Nucleus accumbens (tissue), 56 donors: ENCODE measurements at places on chromosomes 2 and 18.

DNA sequence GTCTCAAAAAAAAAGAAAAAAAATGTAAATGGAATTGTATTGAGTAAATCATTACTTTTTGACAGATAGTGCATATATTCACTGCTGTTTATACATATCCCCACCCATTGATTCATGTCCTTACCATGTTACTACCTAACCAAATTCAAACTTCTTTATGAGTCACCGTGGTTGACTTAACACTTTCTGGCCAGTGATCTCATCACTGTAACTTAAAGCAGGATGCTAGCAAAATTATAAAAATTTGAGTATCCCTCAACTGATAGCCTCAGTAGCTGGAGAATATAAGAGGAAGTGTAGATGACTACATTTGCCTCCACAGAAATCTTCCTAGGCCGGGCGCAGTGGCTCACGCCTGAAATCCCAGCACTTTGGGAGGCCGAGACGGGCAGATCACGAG, 13.4 kb downstream of the CNOT9 start:
- no peak for DNase-seq

GRCh38 chr2:241728627-241729026, 5.8 kb upstream of the D2HGDH start:
- no peak for DNase-seq

- DNase-seq: no peak
Observed at GRCh38 chr2:237692601-237693290, 65.4 kb downstream of the LRRFIP1 start.

DNA sequence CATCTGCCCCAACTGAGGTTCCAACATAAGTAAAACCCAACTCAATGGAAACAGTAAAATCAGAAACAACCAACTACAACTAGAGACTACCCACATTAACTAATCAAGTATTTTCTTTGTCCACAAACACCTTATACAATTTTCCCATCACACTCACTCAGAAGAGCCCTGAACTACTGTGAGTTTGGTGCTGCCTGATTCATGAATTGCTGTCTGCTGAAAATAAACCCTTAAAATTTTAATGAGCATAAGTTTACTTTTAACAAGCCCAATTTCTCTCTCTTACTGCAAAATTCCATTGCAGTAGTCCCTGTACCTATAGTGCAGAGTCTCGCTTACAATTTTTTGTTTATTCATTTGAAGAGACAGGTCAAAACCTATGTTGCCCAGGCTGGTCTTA, 203.9 kb downstream of the NBAS start:
- no peak for DNase-seq

DNA sequence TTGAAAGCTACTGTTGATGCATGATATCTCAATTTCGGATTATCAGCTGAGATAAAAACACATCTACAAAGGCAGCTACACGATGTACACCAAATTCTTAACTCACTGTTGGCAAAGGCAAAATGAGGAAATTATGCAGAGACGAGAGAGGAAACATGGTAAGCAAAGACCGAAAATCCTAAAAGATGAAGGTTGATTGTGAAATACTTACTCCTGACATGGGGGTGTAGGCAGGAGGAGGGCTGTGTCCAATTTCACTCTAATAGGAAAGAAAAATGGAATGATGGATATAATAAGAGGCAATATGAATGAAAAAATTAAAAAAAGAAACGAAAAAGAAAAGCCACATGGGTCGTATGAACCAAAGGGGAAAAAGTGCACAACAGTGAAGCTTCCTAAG, 831.3 kb downstream of the CPS1 start:
- DNase-seq: no peak

DNA sequence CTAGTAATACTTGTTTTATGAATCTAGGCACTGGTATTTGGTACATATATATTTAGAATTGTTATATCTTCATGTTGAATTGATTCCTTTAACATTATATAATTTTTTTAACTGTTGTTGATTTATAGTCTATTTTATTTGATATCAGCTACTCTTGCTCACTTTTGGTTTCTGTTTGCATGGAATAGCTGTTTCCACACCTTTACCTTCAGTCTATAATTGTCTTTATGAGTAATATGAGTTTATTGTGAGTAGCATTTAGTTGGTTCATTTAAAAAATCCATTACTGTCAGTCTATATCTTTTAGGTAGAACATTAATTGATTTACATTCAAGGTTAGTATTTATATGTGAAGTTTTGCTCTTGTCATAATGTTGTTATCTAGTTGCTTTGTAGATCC, 58.6 kb downstream of the SMCHD1 start:
- no peak for DNase-seq

DNA sequence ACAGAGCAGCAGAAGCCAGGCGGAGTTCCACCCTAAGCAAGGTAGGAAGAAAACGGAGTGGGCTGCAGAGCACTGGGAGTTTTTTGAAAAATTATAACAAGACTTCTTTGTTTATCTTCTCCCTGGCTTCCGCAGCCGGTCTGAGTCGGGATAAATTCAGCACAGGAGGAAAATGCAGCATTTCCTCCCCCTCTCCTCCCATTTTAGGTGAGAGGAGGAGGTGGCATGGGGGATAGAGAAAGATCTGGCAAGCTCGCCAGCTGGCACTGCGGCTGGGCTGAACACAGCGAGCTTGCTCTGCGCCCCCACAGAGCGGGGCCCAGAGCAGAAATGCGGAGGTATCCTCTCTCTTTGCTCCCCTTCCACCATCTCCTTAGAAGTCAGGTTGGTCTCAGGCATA, 17.7 kb upstream of the CHRNA1 start:
- DNase-seq: no peak

DNA sequence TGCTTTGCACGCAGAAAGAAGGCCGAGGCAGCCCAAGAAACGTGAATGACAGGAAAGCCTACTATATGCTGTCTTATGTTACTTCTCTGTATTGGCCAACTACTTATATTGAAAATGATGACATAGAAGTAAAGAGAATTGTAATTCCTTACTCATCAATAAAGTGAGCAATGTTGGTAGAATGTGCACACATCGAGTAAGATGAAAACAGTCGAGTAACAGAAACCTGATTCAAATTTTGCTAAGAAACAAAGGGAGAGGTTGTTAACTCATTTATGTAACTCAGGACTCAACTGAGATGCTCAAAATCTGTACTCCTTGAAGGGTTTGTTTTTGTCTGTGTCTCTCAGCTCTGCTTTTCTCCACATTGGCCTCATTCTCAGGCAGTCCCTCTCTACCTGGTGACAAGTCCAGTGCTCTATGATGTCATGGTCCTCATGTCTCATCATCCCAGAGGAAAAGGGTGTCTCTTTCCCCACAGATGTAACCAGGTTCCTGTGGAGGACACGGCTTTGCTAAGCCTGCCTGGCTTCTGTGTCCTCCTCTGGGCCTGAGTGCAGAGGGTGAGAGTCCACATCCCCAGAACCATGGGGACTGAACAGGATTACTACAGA, 30.3 kb upstream of the CCDC93 start:
- no peak for DNase-seq

DNA sequence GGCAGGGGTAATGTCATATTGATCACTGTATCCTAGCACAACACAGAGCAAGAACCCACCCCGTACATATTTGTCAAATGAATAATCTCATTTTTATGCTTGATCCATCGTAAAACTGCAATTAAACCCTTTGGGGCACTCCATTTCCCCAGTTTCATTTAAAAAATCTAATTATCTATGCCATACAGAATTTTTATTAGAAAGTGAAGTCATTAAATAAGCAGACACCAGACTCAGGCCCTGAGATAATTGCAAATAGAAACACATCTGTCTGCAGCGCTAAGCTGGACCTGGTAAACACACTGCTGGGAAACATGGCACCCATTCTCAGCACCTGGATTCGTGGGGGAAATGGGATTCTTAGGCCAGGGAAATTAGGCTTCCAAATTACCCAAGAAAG, 5.1 kb downstream of the CYRIA start:
- no peak for DNase-seq

GRCh38 chr2:159285433-159285832, 1.1 kb downstream of the WDSUB1 start:
- no peak for DNase-seq

DNA sequence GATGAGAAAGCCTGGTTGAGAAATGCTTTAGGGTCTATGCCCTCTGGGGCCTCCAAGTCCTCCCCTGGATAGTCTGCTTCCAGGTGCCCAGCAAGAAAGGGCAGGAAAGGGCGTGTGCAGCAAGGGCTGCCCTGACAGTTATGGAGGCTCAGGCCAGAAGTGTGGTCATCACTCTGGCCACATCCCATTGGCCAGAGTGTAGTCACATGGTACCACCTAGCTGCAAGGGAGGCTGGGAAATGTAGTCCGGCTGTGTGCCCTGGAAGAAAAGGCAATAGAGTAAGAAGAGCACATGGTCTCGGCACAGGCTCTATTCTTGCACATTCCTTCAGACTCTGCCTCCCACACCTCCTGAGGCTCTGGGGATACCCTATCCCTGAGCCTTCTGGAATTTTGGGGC, 35.7 kb downstream of the ODC1 start:
- no peak for DNase-seq

DNA sequence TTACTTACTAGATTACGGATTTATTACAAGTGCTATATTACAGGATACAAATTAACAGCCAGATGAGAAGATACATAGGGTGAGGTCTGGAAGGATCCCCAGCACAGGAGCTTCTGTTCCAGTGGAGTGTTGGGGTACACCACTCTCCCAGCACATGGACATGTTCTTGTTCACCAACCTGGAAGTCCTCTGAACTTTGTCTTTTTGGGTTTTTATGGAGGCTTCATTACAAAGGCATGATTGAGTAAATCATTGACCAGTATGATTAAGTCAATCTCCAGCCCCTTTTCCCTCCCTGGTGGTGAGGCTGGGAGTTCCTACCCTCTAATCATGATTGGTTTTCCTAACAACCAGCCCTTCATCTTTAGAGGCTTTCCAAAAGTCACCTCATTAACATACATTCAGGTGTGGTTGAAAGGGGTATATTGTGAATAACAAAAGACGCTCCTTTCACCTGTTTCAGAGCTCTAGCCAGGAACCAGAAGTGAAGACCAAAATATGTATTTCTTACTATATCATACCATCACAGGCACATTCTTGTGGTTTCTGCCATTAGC, 38.3 kb downstream of the APLF start:
- DNase-seq: no peak

DNA sequence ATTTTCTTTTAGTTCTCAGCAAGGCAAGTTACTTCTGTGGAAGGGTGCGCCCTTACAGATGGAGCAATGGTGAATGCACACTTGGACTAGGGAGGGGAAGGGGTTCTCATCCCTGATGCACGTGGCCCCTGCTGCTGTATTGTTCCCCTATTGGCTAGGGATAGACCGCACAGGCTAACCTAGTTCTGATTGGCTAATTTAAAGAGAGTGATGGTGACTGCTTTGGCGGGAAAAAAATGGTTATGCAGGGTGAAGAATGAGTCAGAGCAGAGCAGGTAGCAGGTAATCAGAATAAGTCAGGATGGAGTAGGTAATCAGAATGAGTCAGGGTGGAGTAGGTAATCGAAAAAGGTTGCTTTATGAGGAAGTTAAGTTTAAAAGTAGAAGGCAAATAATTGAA, 171.5 kb downstream of the MTCL1 start:
- DNase-seq: no peak

- no peak for DNase-seq
Observed at GRCh38 chr2:10162586-10163497, 40.3 kb downstream of the RRM2 start.

- DNase-seq: peak; percentile 78
Observed at GRCh38 chr2:65435625-65436168, 3.3 kb upstream of the SPRED2 start.

GRCh38 chr18:34153711-34154110, 71.0 kb downstream of the NOL4 start:
- DNase-seq: no peak

DNA sequence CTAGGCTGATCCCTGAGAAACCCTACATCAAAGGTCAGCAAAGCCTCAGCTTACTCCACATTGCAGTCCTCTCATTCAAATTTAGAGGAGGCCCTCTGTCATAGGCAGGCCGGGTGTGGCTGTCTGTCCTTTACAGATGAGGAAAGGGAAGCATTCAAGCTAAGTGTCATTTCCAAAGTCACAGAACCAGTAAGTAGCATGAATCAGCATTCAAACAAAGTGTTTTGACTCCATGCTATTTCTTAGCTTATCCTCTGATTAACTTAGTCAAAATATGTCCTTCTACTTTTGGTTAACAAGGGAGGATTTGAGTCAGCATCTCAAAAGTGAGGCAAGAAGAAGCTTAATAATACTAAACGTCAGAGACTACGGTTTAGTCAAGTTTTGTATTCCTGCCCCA, 409.0 kb upstream of the POU3F3 start:
- no peak for DNase-seq

- no peak for DNase-seq
Observed at GRCh38 chr2:188677142-188677541, 297.0 kb upstream of the COL3A1 start.

DNA sequence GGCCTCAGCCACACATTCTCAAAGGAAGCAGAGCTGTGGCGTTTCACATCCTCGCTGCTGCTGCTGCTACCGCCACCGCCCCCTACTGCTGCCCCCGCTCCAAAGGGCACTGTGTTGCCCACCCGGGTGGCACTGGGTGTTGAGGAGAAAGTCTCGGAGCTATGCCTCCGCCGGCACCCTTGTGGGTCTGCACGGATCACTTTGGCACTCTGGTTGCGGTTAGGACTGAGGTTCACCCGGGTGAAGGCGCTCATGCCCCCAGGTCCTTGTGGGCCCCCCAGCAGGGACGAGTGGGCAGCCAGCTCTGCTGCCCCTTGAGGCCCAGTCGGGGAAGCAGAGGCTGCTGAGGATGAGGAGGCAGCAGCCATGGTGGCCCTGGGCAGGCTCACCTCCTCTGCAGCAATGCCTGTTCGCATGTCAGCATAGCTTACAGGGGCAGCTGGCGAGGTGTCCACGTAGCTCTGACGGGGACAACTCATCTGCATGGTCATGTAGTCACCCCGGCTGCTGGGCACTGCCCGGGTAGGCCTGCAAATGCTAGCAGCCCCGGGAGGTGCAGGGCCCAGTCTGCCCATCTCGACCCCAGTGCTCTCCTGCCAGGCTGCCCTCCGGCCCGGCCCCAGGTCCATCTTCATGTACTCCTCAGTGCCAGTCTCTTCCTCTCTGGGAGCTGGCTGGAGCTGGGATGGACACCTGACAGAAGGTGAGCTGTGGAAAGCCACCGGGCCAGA, 4.2 kb downstream of the IRS1 start:
- no peak for DNase-seq

DNA sequence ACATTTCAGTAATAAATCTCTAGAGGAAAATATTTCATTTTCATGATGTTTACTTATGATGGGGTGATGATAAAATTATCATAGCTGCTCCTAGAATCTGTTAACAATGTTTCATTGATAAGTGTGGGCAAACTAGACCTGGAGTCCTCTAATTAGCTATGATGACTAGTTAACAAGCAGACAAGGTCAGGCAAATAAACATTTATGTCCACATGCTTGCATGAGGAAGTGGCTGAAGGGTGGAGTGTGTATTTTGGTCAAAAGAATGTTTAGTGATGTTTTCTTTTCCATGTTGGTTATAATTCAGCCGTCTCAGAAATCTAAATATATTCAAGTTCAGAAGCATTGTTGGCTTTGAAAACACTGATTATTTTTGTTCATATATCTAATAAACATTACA, 99.9 kb upstream of the FN1 start:
- DNase-seq: no peak
